GM18507 (cell line): ENCODE measurements at places on chromosomes 2 and 18.

- DNase-seq: no peak
Observed at GRCh38 chr2:218381916-218382366, at the start of gene SLC11A1. Gene SLC11A1 (plus strand): TSS chr2:218382273. CDS start chr2:218382369, 96 bp downstream.

DNA sequence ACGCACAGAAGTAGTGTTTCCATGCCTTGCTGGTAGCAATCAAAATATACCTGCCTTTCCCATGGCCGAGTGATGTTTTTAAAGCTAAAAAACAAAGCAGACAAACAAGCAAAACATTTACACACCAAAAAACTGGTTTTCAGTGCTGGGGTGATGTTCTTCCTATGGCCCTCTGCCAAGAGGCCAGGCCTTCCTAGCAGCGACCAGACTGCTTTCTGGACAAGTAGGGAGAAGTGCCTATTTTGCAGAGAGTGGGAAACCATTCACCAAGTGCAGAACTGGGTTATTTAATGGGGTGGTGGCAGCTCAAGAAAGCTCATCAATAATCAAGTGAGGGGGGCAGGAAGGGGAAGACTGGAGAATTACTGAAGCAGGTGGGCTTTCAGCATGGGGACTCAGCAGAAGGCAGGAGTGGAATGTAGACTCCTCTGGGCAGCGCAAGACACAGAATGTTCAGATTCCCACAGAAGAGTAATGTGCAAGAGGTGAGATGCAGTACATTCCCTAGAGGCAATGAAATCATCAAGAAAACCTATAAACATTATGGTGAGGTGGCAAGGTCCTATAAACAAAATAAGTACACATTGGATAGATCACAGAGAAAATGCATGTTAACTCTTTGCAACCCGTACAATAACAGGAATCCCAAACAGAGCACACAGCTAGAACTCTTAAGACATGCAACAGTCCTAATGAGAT lies 44.0 kb downstream of the CPO start:
- DNase-seq: no peak

GRCh38 chr2:162298669-162299335 lies 19.7 kb downstream of the IFIH1 start:
- no peak for DNase-seq

DNA sequence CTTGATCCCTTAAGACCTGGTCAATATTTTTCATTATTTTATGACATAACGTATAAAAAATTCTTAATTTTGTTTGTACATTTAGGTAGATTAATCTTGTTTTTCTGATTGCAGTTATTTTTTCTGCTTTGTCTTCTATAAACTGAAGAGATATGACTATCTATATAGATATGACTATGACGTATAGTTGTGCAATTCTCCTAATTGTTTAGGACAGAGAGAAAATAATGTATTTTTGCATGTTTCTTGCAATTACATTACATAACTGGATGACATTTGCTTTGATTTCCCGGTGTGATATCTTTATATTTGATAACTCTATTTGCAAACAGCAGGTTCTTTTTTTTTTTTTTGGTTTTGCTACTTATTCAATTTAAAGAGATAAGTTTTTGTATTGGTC lies 310.2 kb upstream of the REG3G start:
- no peak for DNase-seq

DNA sequence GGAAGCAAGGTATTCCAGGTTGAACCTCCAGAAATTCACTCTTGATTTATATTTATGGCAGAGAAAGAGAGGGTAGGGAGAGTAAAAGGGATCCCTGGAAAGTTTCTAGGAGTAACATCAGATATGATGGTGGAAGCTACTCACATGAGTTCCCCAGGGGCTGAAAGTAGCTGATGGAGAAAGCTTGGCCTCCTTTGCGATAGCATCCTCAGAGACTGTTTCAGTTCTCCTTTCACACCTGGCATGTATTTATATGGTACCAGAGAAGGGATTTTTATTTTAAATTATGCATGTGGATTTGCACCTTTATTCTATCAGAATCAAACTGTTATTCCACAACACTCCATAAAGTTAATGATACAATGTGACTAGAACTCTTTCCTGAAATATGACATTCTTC lies 126.3 kb upstream of the OSR1 start:
- DNase-seq: no peak

DNA sequence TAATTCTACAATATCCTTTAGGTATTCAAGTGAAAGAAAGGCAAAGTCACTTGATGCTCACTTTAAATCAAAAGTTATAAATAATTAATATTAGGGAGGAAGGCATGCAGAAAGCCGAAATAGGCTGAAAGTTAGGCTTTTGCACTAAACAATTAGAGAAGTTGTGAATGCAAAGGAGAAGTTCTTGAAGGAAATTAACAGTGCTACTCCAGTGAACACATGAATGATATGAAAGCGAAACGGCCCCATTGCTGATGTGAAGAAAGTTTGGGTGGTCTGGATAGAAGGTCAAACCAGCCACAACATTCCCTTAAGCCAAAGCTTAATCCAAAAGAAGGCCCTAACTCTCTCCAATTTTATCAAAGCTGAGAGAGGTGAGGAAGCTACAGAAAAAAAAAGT lies 103.1 kb upstream of the CXCR4 start:
- no peak for DNase-seq

DNA sequence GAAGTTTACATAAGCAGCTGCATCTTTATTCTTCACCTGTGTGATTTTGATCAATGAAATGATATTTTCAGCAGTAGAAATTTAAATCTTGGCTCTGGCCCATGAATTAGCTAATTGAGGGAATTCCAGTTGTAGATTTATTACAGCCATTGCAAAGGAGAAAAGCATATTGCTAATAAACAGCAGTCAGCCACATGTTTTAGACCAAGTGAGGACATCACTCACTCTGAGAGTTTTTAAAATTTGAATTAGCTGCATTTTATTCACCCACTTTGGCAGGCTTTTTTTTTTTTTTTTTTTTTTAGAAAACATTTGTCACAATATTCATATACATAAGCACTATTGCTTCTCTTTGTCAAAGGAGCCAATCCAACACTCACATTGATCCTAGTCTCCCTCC lies 479.4 kb upstream of the VRK2 start:
- DNase-seq: no peak

DNA sequence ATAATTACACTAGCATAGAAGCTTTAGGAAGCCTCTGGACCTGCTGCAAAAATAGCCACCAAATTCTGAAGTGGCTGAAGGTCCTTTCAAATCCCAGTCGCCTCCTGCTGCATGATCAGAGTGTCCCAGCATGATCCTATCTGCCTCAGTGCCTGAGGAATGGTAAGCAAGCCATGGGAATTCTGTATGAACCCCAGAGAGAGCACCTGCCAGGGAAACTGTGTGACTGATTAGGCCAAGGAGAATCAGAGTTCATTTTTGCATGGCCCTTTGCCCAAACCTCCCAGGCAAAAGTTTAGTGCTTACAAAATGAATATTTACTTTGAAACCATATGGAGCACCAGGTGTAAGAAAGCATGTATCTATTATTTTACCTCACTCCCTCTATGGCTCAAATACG lies 221.4 kb downstream of the ARL4C start:
- DNase-seq: no peak

DNA sequence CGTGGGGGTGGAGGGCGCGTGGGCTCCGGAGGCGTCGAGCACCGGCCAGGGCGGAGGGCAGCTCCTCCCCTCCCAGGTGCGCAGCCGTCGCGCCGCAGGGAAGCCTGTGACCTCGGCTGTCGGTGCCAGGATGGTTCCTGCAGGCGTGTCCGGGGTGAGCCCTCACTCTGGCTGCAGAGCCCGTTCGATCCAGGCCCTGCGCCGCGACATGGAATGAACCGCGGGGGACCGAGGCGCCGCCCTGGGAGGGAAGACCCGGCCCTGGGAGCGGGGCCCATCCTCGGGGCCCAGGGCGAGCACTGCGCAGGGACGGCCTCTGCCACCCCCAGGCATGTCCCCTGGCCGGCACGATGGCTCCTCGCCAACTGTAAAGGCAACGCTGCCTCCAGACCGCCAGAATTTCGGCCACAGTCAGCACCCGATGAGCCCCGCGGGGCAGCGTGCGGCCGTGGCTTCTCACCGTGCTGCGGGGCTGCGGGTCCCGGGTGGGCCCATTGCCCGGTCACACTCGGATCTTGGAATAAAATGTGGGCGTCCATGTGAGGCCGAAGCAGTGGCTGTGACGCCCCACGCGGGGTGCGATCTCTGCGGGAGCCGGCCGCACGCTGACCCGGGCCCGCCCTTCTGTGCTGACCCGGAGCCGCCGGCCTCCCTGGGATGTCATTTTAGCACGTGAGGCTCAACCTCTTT lies 26.6 kb downstream of the SALL3 start:
- no peak for DNase-seq

DNA sequence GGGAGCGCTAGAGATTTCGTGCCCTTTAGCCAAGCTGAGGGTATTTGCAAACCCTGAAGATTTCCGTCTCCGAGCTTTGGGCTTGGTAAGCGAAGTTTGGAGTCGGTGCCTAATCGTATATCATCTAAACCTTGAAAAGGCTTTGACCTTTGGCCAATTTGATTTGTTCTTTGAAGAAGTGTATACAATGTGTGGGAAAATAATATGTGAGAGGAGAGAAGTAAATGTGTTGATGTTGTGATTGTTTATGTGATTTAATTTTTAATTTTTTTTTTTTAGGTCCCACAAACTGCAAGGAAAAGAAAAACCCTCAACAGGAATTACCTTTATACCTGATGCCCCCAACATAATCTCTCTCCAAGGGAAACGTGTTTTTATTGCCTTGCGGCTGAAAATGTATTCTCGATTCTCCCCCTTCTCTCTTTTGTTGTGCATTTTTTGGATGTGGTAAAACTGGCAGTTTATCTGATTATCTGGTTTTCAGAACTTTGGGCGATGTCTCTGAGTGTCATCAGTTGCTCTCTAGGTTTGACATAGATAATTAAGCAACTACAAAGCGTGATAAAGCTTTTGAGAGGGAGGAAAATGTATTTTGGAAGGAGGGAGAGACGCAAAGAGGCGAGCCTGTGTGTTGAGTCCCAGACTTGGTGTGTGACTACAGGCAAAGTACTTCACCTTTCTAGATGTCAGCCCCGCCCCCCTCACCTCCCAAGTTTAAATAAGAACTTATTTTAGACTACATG lies 912 bp upstream of the FBXO11 start:
- no peak for DNase-seq

GRCh38 chr2:117639401-117639800 lies 175.1 kb upstream of the DDX18 start:
- DNase-seq: no peak

DNA sequence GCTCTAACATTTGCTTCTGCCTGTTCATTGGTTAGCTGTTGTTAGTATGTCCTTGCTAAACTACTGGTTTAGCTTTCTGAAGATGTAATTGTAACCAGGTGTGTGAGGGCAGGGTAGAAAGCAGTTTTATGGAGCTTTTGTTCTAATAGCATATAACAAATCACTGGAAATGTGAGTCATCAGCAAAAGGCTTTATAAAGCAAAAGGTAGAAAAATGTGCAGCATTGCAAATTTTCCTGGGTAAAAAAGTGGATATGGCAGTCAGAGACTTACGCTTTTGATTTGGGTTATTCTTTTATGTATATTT lies 85.3 kb downstream of the ZNF407 start:
- no peak for DNase-seq

DNA sequence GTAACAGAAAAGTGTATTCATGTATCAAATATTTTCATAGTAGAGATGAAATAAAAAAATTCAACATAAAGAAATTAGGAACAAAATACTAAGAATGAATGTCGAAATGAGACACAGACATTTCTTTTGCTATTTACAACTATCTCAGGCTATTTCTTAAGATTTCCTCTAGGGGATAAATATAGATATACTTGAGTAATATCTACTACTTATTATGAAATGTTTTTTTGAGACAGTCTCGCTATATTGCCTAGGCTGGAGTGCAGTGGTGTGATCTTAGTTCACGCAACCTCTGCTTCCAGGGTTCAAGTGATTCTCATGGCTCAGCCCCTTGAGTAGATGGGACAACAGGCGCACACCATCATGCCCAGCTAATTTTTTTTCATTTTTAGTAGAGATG lies 326.1 kb downstream of the RNF144A start:
- DNase-seq: no peak

- no peak for DNase-seq
Observed at GRCh38 chr2:188248513-188248912, 43.2 kb upstream of the GULP1 start.

GRCh38 chr18:71326826-71327225 lies 1038.0 kb downstream of the SOCS6 start:
- DNase-seq: no peak

DNA sequence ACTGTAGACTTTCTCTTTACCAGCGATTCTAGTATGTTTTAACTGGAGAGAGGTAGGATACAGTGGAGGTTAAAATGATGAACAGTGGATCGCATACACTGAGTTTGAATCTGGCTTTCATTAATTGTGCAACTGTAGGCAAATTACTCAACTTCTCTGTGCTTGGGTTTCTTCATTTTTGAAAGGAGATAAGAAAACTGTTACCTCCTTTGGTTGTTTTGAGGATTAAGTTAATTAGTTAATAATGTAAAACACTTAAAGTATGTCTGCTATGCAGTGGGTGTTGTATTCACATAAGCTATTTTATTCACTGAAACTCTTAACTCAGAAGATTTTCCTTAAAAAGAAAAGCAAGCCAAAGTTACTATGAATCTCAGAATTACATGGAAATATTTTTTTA lies 111.8 kb upstream of the CYP20A1 start:
- DNase-seq: no peak

- no peak for DNase-seq
Observed at GRCh38 chr2:177651833-177652232, 259.3 kb downstream of the AGPS start.

- DNase-seq: no peak
Observed at GRCh38 chr18:9985641-9986040, 71.8 kb downstream of the VAPA start.

DNA sequence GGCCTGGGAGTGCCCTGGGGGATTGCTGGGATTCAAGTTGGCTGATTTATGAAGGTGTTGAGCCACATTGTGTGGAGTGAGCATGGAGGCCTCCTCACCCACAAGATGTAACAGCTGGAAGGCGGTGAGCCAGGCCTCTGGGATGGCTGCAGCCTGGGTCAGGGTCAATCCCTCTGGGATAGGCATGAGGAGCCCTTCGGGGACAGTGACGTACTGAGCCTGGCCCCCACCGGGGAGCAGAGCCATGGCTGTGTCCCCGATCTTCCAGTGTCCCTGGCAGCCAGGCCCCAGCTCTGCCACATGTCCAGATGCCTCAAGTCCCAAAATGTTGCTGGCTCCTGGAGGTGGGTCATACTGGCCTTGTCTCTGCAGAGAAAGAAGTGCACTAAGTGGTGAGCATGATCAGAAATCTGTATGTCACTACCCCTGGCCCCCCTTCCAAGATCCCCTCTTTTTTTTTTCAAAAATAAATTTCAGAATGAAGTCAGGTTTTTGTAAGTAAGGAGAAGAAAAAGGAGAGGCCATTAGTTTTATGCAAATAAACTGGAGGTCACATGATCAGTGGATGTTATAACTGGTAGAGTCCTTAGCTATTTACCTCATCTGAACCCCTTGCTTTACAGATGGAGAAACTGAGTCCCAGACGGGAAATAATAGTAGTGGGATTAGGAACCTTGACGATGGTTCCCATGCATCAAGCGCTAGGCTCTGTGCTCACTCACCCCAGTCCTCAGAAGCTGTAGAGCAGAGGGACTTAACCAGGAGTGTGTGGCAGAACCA lies 1.7 kb downstream of the TP53I3 start:
- no peak for DNase-seq

GRCh38 chr2:9382604-9383235 lies 40.6 kb downstream of the ITGB1BP1 start:
- DNase-seq: no peak
